Suppressor macrophage treated with lipopolysaccharide for 1 hour (primary cell): ENCODE measurements at places on chromosomes 7 and 10.

DNA sequence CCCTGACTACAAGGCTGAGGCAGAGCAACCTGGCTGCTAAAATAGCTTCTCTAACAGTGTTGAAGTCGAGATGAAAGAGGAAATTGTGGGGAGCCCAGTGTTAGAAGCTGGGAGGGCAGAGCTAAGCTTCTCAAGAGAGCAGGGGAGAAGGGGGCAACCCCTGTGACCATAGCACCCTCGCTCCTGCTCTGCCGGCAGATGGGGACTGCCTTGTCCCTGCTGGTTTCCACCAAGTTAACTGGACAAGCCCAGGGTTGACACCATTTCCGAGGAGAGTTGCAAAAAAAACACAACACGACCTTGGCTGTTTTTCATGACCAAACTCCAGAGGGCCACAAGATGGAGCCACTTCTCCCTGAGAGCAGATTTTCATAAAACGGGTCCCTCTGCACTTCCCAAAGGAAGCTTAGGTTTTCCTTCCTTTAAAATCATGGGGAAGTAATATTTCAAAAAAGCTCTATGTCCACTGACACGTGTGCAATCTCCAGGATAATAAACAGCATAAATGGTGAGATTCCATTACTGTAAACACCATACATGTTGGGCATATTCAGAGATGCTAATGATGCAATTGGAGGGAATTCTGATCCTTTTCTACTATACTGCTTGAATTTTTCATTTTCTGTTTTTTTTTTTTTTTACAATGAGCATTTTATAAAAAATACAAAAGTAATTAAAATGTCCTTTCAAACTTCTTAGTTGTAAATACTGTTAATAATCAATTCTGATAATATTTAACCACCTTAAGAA lies 140.4 kb downstream of the PIP4K2A start:
- DNase-seq, result peak; percentile 39

DNA sequence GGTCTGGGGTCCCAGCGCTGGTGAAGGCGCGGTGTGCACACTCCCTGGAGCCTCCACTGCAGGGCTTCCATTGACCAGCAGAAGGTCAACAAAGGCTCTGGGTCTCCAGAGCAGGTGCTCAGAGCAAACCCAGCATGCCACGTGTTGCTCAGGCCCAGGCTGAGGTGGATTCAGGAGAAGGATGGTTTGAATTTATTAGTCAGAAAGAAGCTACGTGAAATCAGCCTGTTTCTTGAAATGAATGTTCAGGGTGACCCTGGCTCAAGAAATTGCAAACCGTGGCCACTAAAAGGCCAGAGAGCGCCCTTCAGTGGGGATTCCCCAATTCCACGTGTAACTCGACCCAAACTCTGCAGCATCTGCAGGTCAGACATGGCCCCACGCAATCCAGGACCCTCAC lies 82.7 kb upstream of the PFKP start:
- DNase-seq, result no peak

DNA sequence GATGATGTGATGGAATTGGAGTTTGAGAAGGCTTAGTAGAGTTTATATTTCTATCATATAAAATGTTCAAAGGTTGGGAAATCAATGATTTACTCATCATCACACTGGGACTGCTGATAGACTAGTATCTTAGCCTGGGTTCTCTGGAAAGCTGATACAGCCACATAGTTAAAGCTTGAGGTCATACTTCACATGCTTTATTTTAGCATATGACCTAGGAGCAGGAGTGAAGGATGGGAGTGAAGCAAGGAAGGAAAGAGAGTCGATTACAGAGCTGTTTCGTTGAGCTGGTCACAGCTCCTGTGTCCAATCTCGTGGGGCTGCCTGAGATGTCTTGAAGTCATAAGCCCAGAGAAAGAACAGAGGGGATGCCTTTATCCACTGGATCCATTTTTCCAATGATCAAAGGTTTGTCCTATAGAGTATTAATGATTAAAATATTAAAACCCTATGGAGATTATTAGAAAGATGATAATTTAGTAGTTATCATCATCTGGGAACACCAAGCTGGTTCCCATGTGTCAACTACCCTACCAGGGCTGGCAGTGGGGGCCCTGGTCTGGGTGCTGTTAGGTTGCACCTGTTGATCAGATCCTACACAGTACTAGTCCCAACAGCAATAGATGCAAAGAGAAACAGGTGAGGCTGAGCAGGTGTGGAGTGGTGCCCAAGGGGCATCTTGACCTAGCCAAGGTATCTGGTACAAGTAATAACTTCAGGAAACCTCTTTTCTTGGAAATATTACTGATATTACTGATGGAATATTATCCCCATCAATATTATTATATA lies 77.8 kb downstream of the BAMBI start:
- no peak for DNase-seq

DNA sequence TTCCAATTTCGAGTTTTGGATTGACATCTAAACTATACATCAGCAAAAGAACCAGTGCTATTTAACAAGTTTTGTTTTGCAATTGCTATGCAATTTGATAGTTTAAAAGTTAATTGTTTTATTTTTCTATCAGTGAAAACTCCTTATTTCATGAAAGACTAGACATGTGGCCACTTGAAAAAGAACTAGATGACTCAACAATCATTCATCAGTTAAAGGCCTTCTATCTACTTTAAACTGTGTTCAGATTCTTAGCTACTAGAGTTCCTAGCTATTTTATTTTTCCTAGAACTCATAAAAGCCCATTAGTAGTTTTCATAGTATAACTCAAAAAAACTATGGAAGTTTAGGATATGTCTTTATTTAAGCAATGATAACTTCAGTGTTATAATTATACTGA lies 104.6 kb upstream of the LSM8 start:
- DNase-seq, result no peak

DNA sequence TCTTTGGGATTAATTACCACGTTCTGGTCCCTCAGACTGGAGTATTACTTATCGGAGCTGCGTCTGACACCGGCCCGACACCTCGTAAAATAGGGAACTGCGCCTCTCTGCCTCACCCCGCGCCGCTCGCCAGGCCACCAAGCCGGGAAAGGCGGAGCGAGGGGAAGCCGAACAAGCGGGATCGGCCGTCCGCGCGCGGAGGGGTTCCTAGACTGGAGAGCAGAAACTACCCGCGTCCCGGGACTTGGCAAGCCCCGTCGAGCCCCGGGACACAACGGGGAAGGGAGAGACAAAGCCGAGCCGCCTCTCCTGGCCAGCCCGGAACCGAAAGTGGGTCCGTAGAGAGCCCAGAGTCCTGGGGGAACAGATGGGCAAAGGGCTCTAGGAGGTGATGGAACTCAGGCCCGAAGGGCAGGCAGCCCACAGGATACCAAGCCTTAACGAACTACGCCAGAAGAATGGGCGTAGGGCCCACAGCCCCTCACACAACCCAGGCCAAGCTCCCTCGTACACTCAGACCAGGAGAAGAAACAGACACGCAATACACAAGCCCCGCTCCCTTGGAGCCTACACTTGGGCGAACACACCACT lies 6.5 kb downstream of the LBX1 start:
- peak; percentile 71 for DNase-seq

- no peak for DNase-seq
Observed at GRCh38 chr10:48556713-48557112, 48.2 kb downstream of the ARHGAP22 start.

DNA sequence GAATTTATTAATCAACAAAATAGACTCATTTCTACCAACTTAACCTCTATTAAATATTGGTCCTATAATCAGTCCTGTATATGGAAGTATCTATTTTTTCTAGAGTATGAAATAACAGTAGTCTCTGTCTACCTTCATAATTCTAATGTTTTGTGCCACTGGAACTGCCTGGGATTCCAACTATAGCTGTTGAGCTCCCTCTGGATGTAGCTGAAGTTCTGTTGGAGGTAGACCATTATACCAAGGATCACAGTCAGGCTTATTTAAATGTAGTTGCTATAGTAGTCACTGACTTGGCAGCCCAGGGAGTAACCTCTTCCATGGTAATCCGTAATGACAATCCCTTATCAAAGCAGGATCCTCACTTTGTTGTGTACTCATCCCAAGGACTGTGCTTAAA lies 48.5 kb upstream of the PHYHIPL start:
- no peak for DNase-seq

- no peak for DNase-seq
Observed at GRCh38 chr10:71572962-71573361, 146.6 kb downstream of the C10orf105 start.

GRCh38 chr10:47178537-47179290 lies 121.3 kb upstream of the GDF10 start:
- no peak for DNase-seq

- DNase-seq, result no peak
Observed at GRCh38 chr10:35362701-35363350, 26.5 kb downstream of the CCNY start.

DNA sequence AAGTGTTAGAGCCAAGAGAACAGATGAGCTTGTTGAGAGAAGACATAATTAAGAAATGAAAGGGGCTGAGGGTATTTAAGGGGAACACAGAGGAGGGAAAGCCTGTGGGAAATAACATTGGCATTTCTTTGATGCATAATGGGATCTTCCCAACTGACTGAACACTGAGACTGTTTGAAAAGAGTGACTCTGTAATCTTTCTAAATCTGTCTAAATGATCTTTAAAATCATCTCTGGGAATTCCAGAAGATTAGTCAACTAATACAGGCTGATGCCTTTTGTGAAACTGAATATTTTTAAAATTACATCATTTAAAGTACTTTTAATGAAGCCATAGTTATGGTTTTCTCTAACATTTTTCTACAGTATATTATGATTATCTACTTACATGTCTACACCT lies 17.4 kb upstream of the SLC35G1 start:
- DNase-seq, result peak; percentile 79

GRCh38 chr7:8040768-8041369 lies 72.3 kb downstream of the GLCCI1 start:
- DNase-seq, result no peak

DNA sequence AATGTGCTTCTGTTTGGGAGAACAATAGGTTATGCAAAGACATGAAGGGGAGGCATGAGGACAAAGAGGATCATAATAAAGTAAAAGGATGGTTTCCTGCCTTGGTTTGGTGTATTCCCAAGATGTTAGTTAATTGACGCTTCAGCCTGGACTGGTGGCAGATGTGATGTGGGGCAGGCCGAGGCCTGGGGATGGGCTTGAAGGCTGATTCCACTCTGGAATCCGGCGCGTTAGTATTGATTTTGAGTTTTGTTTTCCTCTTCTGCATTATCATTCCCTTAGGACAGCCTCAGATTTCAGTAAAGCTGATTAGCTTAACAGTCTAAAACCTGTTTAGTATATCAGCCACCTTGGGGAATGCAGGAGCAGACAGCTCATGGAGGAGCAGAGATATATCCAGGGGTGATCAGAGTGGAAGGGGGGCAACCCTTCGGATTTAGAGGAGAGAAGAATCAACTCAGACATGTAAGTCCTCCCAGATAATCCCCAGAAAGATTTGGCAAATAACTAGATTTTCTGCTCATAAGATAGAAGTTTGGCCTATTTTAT lies 159.8 kb upstream of the MTPN start:
- DNase-seq, result no peak

- no peak for DNase-seq
Observed at GRCh38 chr7:1539882-1540775, 9.6 kb downstream of the MAFK start.

DNA sequence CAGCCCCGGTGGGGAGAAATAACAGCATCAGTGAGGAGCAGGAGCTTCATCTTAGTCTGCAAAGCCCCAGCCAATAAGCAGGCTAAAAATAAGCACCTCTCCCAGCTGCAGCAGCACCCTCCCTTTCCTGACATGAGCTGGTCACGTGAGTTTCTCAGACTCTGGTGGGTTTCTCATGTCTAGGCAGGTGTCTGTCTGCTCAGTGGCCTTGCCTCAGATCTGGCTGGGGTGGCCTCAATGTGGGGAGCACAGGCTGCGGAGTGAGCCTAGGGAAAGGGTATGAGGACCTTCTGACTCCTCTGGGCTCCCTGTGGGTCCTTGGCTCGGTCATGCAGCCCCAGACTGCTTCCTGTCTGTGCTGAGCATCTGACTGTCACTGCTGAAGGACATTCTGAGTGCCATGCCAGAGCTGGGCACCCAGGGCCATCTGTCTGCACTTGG lies 81.6 kb upstream of the LRRC4 start:
- no peak for DNase-seq

DNA sequence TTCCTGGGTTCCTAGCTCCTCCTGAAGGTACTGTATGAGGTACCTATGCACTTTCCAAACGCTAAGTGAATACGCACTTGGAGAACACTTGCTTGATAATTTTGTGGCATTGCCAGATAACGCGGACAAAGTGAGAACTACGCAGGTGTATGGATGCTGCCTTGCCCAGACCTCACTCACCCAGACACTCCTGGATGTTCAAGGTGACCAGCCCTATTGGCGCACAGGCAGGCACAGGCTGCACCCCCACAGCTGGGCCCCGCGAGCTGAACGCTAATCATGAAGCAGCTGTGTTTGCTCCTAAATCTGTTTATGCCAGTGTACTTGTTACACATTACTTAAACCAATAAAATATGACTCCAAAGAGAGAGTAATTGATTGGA lies 27.3 kb downstream of the DIP2C start:
- no peak for DNase-seq

DNA sequence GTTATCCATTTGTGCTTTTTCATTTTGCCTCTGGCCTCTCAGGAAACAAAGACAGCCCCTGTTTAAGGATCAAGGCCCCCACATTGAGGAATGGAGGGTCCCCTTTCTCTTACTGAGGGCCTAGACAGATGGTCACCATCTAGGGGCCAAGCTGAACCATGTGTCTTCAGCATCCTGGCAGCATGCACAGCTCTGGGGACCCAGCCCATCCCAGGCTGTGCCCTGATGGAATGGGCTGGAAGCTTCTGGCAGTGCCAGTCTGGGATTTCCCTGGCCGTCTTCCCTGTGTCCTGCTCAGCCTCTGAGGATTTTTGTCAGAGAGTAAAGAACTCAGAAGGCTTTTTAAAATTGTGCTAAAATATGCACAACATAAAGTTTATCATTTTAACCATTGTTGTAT lies 116.8 kb downstream of the ITIH5 start:
- no peak for DNase-seq

DNA sequence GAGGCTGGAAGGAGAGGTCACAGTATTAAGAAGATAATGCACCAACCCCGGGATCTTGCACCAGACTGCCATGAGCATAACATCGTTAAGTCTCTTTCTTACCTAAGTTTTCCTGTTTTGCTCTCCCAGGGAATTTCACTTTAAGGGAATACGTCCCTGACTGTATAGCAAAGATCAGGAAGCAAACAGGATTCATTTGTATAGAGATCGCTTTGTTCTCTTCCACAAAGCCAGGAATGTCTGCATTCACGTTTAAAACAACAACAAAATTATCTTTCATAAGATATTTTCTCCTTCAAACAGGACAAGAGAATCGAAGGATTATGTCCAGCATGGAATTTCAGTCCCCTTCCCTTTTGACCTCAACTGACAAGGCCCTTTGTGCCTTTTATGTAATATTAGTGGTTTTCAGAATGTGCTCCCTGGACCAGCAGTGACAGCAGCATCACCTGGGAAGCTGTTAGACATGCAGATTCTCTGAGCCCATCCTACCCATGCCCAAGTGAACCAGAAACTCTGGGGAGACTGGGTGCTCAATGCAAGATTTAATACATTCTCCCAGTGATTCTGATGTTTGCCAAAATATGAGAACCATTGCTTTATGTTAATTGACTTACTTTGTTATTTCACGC lies 286.3 kb downstream of the FGFR2 start:
- DNase-seq, result no peak
